ENCODE measurements at places on chromosomes 5 and 9.

DNA sequence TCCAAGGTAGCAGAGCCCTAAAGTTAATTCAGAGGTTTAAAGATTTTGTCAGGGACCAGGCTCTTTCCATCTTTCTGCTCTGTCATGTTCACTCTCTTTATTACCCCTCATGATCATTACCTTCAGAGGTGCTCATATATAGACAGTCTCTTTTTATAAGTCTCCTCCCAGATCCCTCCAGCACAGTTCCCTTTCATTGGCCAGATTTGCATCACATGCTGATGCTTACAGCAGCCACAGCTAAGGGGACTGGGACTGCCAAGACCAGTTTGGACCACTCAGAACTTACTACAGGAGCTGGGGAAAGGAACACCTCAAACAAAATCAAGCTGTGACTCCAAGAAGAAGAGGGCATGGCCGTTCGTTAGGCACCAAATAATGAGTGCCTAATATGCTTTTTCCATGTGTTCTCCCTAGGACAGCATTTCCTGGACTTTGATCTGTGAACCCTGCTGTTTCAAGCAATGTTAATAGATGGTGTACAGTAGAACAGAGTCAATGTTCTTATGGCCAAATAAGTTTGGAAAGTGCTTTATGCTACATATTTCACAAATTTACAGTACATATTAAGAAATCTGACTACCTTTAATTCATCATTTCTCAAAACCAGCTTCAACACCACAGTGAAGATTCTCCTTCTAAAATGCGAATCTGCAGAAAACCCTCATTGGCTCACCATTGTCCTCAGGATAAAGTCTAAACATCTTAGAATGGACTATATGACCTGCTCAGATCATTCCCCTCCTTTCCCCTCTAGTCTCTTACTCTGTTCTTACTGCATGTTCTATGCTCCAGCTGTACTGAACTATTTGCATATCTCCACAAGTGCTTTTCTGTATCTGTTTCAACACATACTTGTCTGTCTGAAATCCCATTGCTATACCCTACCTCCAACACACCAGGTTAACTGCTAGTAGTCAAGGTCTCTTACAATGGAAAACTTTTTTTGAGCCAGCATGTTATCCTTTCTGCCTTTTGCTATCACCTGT lies 3.4 kb downstream of the C5orf58 start:
- no peak for DNase-seq

DNA sequence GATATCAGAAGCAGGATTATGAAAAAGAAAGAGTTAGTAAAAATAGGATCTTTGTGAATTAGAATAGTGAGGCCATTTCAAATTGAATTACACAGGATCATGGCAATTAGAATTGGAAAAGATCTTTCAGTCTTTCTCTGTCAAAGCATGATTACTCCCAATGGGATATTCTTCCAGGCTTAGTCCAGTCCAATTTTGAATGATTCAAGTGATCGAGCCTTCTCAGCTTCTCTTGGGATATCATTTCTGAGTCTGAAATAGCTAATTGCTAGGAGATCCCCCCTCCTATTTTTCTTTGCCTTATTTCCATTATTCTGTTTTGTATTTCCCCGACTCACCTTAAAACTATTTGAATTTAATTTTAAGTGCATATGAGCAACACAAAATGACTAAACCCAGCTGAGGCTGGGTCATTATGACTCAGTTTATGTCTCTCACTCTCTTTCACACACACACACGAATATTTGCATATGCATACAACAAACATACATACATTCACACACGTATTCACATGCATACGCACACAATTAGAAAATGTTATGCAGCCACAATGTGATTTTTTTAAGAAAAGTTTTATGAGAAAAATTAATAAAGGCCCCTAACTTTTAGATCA lies 34.8 kb upstream of the EFNA5 start:
- DNase-seq, result peak; percentile 12

GRCh38 chr9:13284011-13284410 lies 4.5 kb upstream of the MPDZ start:
- DNase-seq, result no peak

GRCh38 chr5:57776035-57776434 lies 293.4 kb upstream of the ACTBL2 start:
- DNase-seq, result peak; percentile 92

DNA sequence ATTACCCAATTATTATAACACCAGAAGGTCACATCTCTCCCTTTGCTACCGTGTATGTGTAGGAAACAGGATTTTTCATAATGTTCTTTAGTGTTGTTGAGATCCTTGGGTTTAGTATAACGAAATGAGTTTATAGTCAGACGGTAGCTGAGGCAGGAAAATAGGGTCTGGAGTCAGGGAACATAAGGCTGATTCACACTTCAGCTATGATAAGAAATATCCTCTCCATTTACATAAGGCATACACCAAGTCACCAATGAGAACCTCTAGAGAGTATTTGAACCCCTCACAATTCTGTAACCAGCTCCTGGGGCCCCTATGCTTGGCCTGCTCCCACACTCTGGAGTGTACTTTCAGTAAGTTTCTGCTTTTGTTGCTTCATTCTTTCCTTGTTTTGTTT lies 58.9 kb upstream of the ANKH start:
- no peak for DNase-seq

DNA sequence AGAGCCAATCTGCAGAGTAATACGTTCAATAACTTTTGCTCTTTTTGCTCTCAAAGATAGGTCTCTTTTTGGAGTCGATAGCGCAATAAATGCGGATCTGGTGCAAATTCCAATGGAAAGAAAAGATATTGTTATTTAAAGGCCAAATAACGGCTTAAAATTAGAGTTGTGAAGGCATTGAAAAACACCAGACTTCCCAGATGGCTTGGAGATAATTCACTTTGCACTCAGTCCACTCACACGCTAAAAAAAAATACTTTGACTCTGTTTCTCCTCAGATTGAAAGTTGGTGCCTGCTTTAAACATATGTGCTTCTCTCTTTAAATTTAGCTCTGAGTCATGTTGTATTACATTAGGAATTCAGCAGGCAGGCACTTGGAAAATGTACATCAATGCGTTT lies 19.5 kb upstream of the MED27 start:
- no peak for DNase-seq

DNA sequence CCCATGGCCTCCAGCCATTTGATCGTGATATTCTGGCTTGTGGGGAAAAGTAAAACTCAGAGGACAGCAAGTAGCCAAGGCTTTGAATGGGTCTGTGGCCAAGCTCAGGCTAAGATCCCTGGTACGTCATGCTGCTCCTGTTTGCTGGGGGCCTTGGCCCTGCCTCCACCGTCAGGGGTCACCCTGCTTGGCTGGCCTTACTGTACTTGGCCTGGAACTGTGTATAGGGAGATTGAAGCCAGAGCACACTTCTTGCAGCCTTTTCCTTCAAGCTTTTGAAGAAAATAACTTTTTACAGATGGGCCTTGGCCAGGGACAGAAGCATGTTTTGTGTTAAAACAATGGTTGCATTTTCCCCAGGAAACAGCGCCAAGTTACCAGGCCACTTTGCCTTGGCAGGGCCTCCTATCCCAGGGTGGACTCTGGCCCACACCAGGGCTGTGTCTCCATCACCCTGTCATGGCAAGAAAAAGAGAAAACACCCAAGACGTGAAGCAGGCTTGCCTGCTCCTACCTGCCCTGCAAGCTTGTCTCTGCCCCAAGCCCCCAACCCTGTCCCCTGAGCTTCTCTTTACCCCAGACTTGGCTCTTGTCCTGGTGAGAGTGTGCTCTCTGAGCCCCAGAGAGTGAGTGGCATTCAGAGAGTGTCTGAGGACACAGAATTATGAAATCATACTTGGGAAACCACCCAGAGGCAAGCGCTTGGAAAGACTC lies 286.9 kb downstream of the GADD45G start:
- DNase-seq, result no peak

GRCh38 chr5:179964015-179964414 lies 56.3 kb upstream of the TBC1D9B start:
- DNase-seq, result no peak

- peak; percentile 64 for DNase-seq
These were observed 123.0 kb downstream of the EGFLAM start for GRCh38 chr5:38381361-38381760.

DNA sequence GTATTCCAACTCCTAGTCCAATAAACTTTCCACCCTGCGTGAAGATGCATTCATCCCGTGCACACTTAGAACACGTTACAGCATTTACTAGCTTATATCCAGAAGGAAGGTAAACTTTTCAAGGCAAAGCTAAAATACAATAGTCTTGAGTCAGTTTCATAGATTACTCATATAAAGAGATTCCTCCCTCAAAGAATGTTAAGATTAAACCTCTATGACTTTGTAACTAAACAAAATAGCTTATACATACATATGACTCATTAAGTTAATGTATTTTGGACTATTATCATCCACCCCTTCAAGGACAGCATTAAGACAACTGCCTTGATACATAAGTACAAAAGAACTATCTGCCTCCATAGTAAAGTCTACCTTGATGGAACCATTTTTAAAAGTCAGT lies 36.1 kb downstream of the TLE1 start:
- DNase-seq, result no peak

GRCh38 chr5:141354900-141355469 lies at the start of gene PCDHGA4:
PCDHGA4 (plus strand) TSS chr5:141355021; CDS start chr5:141355108, 87 bp downstream.
- DNase-seq, result no peak

DNA sequence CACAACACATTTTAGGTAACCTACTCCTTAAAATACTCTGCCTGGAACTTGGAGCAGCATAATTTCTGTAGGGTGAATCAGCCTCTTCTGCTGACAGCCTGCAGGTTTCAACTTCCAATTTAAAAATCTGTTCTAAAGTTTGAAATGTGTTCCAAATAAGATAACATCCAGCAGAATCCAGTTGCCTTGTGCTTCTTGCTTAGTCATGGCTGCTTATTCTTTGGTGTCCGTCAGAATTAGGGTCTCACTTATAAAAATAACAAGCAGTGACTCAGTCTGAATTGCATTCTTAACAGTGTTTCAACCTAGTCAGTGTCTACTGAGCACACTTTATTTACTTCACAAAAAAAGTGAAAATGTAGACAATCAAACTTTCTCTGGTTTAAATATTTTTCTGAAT lies 3.7 kb downstream of the CDH6 start:
- no peak for DNase-seq

GRCh38 chr9:95753762-95754465 lies 121.6 kb upstream of the ERCC6L2 start:
- no peak for DNase-seq

DNA sequence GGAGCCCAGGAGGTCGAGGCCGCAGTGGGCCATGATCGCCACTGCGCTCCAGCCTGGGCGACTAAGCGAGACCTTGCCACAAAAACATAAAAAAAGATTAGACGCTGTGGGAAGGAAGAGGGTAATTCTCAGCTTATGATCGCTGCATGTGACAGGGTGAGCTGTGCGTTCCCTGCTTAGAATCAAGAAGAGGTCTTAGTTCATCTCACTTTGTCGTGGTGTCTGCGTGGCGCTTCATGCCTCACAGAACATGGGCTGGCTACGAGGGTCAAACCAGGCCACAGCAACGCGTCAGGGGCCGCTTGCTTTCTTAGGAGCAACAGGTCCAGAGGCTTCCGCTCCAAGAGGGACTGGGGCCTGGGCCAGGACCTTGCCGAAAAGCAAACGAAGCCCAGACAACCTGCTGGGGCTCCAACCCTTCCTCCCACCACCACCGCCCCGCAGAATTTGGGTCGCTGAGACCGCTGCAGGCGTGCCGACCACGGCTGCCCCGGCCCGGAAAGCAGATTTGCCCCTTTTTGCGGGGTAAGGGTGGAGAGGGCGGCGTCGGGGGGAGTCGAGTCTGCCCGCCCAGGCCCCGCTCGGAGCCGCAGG lies 10.0 kb upstream of the GRIN1 start:
- peak; percentile 59 for DNase-seq

DNA sequence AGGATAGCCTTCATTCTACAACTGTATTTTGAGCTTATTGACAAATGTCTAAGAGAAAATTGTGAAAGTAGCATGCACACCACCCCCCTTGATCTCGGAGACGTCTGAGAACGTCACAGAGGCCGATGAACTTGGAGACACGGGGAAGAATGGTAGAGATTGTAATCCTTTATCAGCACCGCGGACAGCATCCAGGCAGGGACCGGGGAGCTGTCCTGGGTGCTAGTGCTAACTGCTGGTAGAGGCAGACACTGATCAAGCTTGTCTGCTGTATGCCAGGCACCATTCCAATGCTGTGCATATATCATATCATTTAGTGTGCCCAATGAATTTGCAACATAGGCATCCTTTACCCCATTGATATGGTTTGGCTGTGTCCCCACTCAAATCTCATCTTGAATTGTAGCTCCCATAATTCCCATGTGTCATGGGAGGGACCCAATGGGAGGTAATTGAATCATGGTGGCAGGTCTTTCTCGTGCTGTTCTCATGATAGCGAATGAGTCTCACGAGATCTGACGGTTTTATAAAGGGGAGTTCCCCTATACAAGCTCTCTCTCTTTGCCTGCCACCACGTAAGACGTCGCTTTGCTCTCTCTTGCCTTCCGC lies 98.8 kb downstream of the LHX2 start:
- no peak for DNase-seq

GRCh38 chr5:60066502-60066901 lies 173.0 kb upstream of the PDE4D start:
- no peak for DNase-seq

GRCh38 chr9:113492343-113493202 lies 29.0 kb downstream of the RGS3 start:
- DNase-seq, result no peak

- DNase-seq, result no peak
These were observed 484.4 kb downstream of the SPOCK1 start for GRCh38 chr5:137014731-137015130.

- no peak for DNase-seq
These were observed 13.2 kb downstream of the S100Z start for GRCh38 chr5:76863001-76863400.

- no peak for DNase-seq
These were observed 67.9 kb downstream of the ERBIN start for GRCh38 chr5:65994117-65994786.

DNA sequence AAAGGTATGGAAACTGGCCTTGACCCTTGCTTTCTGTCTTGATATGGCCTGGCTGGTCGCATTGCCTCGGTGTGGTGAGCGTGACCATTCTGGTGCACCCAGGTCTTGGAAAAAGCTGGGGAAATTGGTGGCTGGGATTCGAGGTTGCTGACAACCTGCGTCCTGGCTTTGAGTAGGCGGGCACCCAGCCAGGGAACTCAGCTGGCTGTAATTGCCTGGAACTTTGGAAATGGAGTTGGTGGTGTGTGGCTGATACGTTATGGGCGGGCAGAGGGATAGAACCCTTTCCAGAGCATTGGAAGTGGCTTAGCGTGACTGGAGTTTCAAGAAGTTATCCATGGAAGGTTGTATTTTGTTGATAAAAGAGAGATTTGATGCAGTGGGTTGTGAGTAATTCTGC lies 35.2 kb downstream of the KCNMB1 start:
- DNase-seq, result no peak

GRCh38 chr5:126410623-126411022 lies 12.6 kb upstream of the GRAMD2B start:
- no peak for DNase-seq

DNA sequence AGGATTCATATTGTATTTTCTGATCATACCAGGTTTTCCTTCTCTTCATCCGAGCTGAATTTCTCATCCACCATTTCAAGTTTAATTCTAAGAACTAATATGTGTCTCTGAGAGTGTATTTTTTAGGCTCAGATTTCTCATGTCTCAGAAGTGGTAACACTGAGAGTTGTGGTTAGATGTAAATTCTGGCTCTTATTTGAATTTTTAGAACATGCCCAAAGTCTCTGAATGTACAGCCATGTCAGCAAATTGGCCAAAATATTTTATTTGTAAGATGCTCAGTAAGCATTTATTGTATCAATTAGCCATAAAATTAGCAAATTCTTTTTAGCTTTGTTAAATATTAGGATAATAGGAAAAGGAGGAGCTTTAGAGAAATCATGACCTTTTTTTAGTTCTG lies 16.6 kb downstream of the SV2C start:
- no peak for DNase-seq

- no peak for DNase-seq
These were observed 143.7 kb downstream of the LRRC70 start for GRCh38 chr5:62722360-62722759.

GRCh38 chr5:93158841-93159240 lies 422.2 kb downstream of the NR2F1-AS1 start:
- DNase-seq, result no peak

Data from NCI-H82 (cell line).